ENCODE measurements at places on chromosomes 3 and 15. TPM values are rescaled to one million over a fixed set of nuclear protein-coding genes. Genes with fewer than 3 reads are reported as not detected.
A peak's percentile ranks its signal among the peaks of the same experiment; 100 is the strongest.

CEP97 gene
- total RNA-seq: 13.9 TPM

DNA sequence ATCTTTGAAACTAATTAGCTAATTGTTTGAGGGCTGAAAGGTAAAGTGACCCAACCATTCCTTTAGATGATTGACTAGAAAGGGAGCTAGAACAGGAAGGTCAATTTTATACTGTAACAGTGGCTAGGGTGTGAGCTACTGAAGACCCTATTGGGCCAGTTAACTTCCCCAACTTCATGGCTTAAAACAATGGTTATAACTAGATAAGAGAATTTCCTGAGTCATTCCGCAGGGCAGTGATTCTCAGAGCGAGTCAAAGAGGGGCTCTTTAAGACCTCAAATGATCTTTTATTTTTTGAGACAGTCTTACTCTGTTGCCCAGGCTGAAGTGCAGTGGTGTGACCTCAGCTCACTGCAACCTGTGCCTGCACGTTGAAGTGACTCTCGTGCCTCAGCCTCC lies 33.7 kb upstream of the TTBK2 start:
- peaks cover 70% of the 10 kb centered on the region for H3K36me3 ChIP-seq
- H3K27ac ChIP-seq: no peak overlapping the region
- H3K4me1 ChIP-seq: no peaks in the 10 kb centered on the region
- no peak overlapping the region for H3K4me3 ChIP-seq
- DNase-seq: no peak

- no peak overlapping the region for H3K27ac ChIP-seq
- no peaks in the 10 kb centered on the region for H3K27me3 ChIP-seq
- H3K4me3 ChIP-seq: no peak overlapping the region
- no peaks in the 10 kb centered on the region for H3K4me1 ChIP-seq
Observed at GRCh38 chr3:26068890-26069289, 279.0 kb downstream of the OXSM start.

DNA sequence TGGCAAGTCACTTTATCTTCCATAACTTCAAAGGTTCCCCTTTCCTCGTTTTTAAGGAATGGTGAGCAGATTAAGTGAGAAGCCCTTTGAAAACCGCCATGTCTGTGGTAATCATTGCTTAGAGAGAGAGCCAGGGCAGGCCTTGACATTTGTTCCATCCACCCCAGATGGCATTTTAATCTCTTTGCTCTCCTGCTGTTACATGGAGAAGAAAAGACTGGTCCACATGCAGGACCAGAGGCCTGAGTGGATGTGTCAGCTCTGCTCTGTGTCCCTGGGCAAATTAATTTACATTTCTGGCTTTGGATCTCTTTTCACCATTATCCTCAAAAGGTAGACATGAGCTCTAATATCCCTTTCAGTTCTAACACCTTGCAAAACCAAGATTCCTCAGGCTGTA lies 157.3 kb upstream of the LPP start:
- no peak overlapping the region for H3K27ac ChIP-seq
- peaks cover 51% of the 10 kb centered on the region for H3K4me1 ChIP-seq
- no peak overlapping the region for H3K4me3 ChIP-seq
- no peak for DNase-seq
- H3K27me3 ChIP-seq: no peaks in the 10 kb centered on the region

TMEM41A gene
- total RNA-seq: 20.1 TPM

- no peaks in the 10 kb centered on the region for H3K36me3 ChIP-seq
- H3K27me3 ChIP-seq: no peaks in the 10 kb centered on the region
- no peak overlapping the region for H3K27ac ChIP-seq
- H3K4me3 ChIP-seq: no peak overlapping the region
- no peak for DNase-seq
- H3K4me1 ChIP-seq: no peaks in the 10 kb centered on the region
Observed at GRCh38 chr15:35305946-35306345, 220.9 kb upstream of the NANOGP8 start.

DNA sequence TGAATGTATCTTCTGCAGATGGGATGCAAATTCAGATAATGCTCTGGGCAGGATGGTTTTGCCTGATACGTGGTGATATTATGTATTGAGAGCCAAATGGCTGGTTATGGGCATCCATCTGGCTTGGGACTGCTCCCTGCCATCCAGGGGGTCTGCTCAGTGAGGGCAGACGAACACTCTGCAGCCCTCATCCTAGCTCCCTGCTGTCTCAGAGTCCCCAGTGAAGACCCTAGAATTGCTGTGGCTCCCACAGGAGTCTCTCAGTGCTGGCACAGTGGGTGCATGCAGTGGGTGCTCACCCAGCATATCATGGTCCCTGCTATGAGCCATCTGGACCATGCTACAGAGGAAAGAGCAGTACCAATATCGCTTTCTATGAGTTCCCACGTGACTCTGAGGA lies 10.3 kb downstream of the CX3CR1 start:
- H3K36me3 ChIP-seq: peaks cover 10% of the 10 kb centered on the region
- no peaks in the 10 kb centered on the region for H3K27me3 ChIP-seq
- DNase-seq: no peak
- peaks cover 7% of the 10 kb centered on the region for H3K4me1 ChIP-seq
- H3K27ac ChIP-seq: peak overlapping the region; percentile 79

DNA sequence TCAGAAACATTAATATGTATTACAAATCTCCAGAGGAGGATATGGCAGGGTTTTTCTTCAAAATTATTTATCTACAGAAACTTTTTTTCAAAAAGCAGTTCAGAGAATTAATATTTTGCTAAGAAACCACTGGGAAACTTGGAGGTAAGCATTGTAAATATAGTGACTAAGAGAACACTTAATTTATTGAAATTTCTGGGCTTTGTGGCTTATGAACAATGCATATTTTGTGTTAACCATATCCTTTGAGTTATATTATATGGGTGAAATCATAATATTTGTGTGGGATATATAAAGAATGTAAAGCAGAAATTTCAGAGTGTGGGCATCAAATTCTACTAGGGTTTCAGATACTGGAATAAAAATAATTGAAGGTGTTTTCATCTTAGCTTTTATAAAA lies 1059.2 kb downstream of the ZPLD1 start:
- DNase-seq: no peak
- H3K4me1 ChIP-seq: no peaks in the 10 kb centered on the region

CTXN2 gene
- total RNA-seq: not detected

Measured in T-cell (primary cell).